ENCODE measurements at places on chromosomes 5 and 9.

GRCh38 chr9:129281506-129282145 is 103.6 kb upstream of the IER5L start:
- no peak for DNase-seq

DNA sequence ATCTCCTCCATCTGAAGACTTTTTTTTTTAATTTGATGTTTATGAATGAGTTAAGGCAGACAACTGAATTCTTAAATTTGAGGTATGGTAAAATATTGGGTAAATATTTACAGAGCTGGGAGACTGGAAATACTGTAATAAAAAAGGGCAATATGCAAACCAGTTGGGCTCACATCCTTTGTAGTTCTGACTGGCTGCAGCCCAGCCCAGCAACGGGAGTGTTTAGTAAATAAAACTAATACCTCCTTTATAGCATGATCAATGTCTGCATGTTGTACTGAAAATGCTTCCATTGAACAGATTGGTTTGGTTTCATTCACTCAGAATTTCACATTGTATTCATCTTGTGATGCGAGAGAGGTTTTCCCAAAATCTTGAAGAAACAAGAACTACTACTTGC is 365.0 kb downstream of the DMRT2 start:
- no peak for DNase-seq

GRCh38 chr9:94802251-94802650 is 75.8 kb downstream of the AOPEP start:
- DNase-seq = no peak

GRCh38 chr5:80745490-80745889 is 90.7 kb upstream of the DHFR start:
- DNase-seq = no peak

All from NCI-H345 (cell line).